ENCODE measurements at places on chromosomes 1 and 21. TPM values are rescaled to one million over a fixed set of nuclear protein-coding genes. Genes with fewer than 3 reads are reported as not detected.
A peak's percentile ranks its signal among the peaks of the same experiment; 100 is the strongest.

GRCh38 chr1:212601524-212601923, 7.0 kb upstream of the ATF3 start:
- H3K27ac ChIP-seq, result no peak overlapping the region
- DNase-seq, result no peak
- H3K4me1 ChIP-seq, result peaks cover 11% of the 10 kb centered on the region
- H3K27me3 ChIP-seq, result peaks cover 69% of the 10 kb centered on the region

- DNase-seq, result peak; percentile 18
- no peak overlapping the region for H3K27ac ChIP-seq
- H3K4me1 ChIP-seq, result peaks cover 11% of the 10 kb centered on the region
- H3K4me3 ChIP-seq, result no peak overlapping the region
- peaks cover 2% of the 10 kb centered on the region for H3K27me3 ChIP-seq
- no peaks in the 10 kb centered on the region for H3K36me3 ChIP-seq
These were observed 72.9 kb downstream of the RPS6KA1 start for GRCh38 chr1:26602378-26602959.

PLA2G2C gene
- not detected for total RNA-seq

DNA sequence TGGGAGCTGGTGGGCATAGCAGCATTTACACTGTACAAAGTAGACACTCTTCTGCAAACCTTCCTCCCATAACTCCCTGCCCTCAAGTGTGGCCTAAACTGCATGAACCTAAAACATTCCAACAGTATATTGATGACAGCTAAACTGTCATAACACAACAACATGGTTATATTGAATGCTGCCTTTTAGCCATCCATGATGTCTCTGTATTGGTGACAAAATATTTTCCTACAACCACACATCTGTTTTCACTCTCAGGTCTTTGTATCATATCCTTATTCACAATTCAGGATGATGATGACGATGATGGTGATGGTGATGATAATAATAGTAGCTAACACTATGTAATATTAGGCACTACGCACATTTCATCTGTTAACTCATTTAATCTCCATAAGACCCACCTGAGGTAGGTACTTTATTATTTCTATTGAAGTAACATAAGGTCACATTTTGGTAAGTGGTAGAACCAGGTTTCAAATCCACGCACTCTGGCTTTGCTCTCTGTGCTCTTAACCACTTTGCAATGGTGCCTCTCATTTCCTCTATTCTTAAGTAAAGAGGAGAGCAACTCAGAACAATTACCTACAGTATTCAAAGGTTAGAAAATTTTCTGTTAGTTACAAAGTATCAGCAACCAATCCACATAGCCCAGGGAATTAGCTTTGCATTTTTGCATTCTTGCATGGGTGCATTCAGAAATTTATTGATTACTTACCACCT, 185.1 kb upstream of the LMO4 start:
- peaks cover 25% of the 10 kb centered on the region for H3K27me3 ChIP-seq
- no peak for DNase-seq
- no peaks in the 10 kb centered on the region for H3K36me3 ChIP-seq
- no peaks in the 10 kb centered on the region for H3K4me1 ChIP-seq
- no peak overlapping the region for H3K27ac ChIP-seq

DNA sequence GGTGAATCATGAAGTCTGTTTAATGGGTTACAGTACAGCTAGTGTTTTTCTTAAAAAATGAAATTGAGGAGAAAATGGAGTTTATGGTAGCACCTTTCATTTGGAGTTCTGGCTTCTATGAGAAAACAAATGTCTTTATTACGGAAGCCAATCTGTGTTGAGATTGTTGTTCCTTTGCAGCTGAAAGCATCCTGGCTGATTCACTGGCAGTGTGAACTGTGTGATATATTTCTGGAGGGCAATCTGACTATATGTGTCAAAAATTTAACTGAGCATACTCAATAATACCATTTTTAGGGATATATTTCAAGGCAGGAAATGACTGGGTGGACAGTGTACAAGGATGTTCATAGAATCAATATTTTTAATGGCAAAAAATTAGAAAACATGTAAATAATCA, 46.6 kb upstream of the LYST start:
- H3K27ac ChIP-seq, result no peak overlapping the region
- H3K4me3 ChIP-seq, result no peak overlapping the region
- no peak for DNase-seq
- H3K4me1 ChIP-seq, result peaks cover 12% of the 10 kb centered on the region
- H3K27me3 ChIP-seq, result no peaks in the 10 kb centered on the region
- no peaks in the 10 kb centered on the region for H3K36me3 ChIP-seq

- no peak overlapping the region for H3K27ac ChIP-seq
- no peaks in the 10 kb centered on the region for H3K4me1 ChIP-seq
- no peak for DNase-seq
- no peaks in the 10 kb centered on the region for H3K27me3 ChIP-seq
- H3K36me3 ChIP-seq, result no peaks in the 10 kb centered on the region
These were observed 67.7 kb downstream of the SELENOF start for GRCh38 chr1:86846164-86846647.

CATSPERE gene
- total RNA-seq, result 2.0 TPM

NEK2 gene
- 17.6 TPM for total RNA-seq

DNA sequence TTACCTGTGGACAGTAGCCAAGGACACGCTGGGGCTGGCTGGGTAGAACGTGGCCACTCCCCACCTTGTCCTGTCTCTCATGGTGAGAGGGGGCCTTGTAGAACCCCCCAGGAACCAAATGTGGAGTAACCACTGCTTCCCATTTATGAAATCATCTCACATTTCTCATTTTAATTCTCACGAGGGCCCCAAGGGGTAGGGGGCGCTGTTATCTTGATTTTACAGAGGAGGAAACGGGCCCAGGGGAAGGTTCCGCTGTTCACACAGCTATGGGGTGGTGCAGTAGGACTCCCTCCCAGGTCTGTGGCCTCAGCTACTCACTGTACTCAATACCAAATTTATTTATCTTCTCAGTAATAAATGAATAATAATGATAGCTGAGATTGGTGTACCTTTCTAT, 5.5 kb downstream of the SMPDL3B start:
- H3K4me1 ChIP-seq, result peaks cover 6% of the 10 kb centered on the region
- H3K4me3 ChIP-seq, result no peak overlapping the region
- H3K27ac ChIP-seq, result no peak overlapping the region
- DNase-seq, result no peak

DNA sequence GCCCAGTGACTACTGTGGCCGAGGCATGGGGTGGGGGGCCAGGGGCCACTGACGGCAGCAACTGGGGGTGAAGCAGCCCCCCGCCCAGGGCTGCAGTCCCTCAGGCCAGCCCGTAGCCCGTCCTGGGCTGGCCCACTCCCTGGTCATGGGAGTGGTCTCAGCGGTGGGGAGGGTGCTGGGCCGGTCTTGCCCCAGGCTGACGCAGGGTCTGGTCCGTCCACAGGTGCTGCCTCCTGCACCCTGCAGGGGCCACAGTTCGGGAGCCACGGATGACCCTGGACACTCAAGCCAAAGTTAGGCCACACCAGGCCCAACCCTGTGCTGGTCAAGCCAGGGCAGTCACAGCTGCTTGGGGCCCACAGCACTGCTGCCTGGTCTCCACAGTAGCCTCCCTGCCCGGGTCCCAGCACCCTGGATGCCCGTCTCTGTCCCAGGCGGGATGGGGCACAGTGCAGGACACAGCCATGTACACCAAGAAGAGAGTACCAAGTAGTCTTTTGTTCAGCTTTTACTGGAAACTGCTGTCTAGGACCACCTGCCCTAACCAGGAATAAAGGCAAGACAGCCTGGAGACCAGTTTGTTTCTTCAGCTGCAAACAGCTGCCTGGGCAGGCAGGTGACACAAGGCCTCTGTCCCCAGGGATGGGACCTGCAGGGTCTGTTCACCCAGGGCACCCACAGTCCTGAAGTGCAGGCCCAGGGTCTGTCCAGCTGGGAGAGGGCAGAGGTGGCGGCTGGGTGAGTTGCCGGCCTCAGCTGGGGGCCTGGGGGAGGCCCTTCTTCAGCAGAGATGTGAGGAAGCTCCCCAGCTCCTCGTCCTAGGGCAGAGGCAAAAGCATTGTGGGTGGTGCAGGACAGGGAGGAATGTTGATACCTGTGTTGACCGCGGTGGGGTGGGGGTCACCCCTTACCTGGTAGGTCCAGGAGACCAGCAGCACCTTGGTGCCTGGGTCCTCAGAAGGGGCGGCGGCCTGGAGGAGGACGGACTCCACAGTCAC, 3.0 kb downstream of the PUSL1 start:
- H3K36me3 ChIP-seq, result peaks cover 2% of the 10 kb centered on the region
- H3K27me3 ChIP-seq, result no peaks in the 10 kb centered on the region
- peaks cover 9% of the 10 kb centered on the region for H3K4me1 ChIP-seq
- DNase-seq, result no peak
- H3K4me3 ChIP-seq, result no peak overlapping the region

- DNase-seq, result no peak
- peaks cover 34% of the 10 kb centered on the region for H3K4me1 ChIP-seq
- peaks cover 33% of the 10 kb centered on the region for H3K36me3 ChIP-seq
- no peak overlapping the region for H3K4me3 ChIP-seq
These were observed 48.4 kb downstream of the STX6 start for GRCh38 chr1:180974236-180974635.

TNFRSF9 gene
- total RNA-seq, result 0.60 TPM

GRCh38 chr21:42423197-42423675, 19.5 kb downstream of the UBASH3A start:
- no peak overlapping the region for H3K4me3 ChIP-seq
- H3K27ac ChIP-seq, result no peak overlapping the region
- H3K4me1 ChIP-seq, result peaks cover 3% of the 10 kb centered on the region
- peaks cover 42% of the 10 kb centered on the region for H3K27me3 ChIP-seq
- H3K36me3 ChIP-seq, result no peaks in the 10 kb centered on the region

GRCh38 chr1:184889902-184890301, 84.4 kb downstream of the NIBAN1 start:
- DNase-seq, result no peak
- H3K4me1 ChIP-seq, result peaks cover 18% of the 10 kb centered on the region
- no peak overlapping the region for H3K27ac ChIP-seq
- H3K4me3 ChIP-seq, result no peak overlapping the region
- H3K27me3 ChIP-seq, result peaks cover 11% of the 10 kb centered on the region

DNA sequence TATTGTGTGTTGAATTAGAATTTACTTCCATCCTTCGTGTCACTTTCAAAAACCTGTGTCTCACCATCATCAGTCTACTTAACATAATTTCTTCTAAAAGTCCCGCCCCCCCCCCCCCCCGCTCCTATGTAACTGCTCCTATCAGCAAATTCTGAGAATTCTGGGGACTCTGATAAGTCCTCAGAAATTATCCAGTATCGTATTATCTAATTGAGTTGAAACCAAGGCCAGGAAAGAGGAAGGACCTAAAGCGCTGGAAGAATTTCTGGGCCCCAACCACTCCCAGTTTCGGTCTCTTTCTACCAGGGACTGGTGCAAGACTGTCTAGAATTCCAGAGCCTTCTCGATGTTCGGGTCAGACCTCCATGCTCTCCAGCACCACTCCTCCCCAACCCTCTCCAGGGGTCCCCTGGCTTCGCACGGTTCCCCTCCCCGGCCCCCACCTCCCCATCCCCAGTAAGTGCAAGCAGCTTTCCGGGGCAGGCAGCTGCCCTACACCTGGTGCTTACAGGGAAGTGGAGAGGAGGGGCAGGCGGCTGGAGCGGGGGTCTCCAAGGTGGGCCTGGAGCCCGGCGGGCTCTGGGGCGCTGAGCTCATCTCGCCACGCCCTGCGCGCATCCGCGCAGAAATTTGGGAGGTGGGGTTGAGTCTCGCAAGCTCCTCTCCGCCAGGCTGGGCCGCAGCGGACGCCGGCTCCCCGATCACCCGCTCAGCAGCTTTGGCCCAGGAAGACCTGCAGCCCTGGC, 16.0 kb upstream of the ZNF496 start:
- no peak for DNase-seq
- H3K27me3 ChIP-seq, result no peaks in the 10 kb centered on the region
- no peaks in the 10 kb centered on the region for H3K4me1 ChIP-seq

DNA sequence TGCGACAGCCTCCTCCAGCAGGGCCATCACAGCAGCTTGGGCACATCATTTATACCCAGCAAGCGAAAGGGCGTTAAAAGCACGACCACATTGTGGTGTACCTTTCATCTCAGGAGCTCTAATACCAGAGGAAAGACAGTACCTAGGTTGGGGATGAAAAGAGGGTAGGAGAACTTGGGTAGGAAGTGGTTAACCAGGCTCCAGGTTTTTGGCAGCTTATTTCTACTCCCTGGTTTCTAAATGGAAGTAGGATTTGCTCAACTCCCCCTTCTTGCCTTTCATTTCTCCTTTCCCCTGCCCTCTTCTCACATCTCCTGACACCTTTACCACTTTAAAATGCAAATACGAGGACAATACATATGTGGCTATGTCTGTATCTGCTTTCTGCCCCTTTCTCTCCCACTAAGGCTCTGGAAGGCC, 30.2 kb downstream of the FAM177B start:
- no peaks in the 10 kb centered on the region for H3K27me3 ChIP-seq
- no peak for DNase-seq
- no peak overlapping the region for H3K27ac ChIP-seq
- H3K4me1 ChIP-seq, result no peaks in the 10 kb centered on the region
- peaks cover 4% of the 10 kb centered on the region for H3K36me3 ChIP-seq

DNA sequence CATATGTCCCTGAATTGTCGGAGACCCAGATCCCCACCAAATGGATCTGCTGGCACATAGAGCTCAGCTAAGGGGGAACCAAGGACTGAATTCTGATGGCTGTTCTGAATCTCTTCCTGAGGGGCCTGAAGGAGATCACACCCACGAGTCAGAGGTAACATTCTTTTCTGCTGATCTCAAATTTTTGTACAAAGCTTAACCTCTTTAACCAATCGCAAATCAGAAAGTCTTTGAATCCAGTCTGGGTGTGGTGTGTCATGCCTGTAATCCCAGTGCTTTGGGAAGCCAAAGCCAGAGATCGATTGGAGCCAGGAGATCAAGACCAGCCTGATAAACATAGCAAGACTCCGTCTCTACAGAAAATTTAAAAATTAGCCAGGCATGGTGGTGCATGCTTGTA, 62.8 kb upstream of the PRRC2C start:
- H3K27me3 ChIP-seq, result no peaks in the 10 kb centered on the region
- DNase-seq, result no peak
- H3K27ac ChIP-seq, result peak overlapping the region; percentile 4

DNA sequence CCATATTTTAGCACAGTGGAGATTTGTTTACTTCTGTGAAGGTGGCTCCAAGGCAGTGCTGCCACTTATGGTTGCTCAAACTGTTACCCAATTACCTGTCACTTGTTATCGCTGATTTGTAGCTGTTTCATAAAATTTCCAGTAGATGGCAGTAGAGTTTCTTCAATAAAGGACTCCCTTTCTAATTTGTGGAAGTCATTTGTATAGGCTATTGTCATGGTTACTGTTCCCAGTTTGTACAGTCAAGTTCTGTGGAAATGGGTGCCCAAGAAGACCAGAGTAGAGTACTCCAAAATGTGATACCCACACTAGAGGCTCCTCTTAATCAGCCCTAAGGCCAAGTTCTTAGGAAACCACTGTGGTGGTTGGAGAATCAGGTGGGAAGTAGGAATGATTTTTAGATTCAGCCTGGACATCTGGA, 186.1 kb downstream of the CLEC20A start:
- H3K4me3 ChIP-seq, result no peak overlapping the region
- no peaks in the 10 kb centered on the region for H3K27me3 ChIP-seq
- no peak overlapping the region for H3K27ac ChIP-seq
- DNase-seq, result no peak

GRCh38 chr21:45440736-45441350, 35.9 kb downstream of the COL18A1 start:
- no peak overlapping the region for H3K4me3 ChIP-seq
- H3K4me1 ChIP-seq, result peaks cover 2% of the 10 kb centered on the region
- H3K27ac ChIP-seq, result no peak overlapping the region
- H3K27me3 ChIP-seq, result no peaks in the 10 kb centered on the region
- no peak for DNase-seq

CLIC6 gene
- total RNA-seq, result 16.3 TPM
